ENCODE measurements at places on chromosomes 1 and 21.
A peak's percentile ranks its signal among the peaks of the same experiment; 100 is the strongest.

GRCh38 chr1:113830039-113830438 is 17.8 kb upstream of the RSBN1 start:
- no peak for DNase-seq

DNA sequence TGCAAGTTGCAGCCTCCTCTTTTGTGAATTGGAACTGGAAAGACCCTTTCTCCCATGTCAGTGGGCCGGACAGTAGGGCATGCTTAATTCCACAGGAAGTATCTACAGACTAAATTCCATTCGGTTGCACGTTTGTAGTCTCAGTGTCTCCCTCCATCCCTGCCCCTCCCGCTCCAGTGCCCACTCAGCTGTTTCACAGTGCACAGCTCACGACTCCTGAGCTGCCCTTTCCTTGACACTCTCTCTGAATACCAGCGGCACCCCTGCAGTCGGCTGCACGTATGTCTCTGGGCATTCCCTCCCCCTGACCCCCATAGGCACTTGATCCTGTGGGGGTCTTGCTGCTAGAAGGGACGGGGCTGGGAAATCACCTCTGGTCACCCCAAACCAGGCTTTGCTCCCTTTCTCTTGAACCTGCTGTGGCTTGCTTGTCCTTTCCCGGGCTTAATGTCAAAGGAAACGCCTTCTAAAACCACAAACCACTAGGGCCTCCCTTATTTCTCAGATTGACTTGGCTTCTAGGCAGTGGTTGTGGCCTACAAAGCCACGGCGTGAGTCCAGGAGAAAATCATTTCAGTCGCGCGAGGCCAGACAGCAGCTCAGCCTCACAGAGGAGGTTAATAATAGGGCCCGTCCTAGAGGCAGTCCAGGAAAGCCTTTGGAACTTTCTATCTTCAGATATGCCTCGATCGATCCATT is 365.3 kb upstream of the PROX1 start:
- DNase-seq, result no peak

DNA sequence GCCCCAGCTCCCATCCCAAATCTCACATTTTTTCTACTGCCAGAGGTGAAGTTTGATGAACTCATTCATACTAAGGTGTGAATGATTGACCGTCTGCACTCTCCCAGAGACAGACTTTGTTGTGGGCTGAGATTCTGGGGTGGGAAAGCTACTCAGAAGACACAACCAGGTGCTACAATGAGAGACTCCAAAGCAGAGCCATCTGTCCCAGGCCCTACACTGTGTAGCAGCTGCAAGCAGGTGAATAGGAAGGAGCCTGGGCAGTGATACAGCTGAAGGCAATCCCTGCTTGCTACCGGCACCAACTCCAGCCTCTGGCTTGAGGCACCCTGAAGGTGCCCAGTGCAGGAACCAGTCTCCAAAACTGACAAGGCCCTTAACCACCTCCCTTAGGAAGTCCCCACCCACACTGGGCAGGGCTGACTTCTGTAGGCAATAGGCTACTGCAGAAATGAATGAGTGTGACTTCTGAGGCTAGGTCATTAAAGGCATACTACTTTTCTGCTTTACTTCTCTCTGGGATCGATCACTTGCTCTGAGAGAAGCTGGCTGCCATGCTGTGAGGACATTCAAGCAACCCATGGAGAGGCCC is 79.7 kb upstream of the RUNX3 start:
- no peak for DNase-seq

- DNase-seq, result no peak
Measured at GRCh38 chr1:61330018-61330417, 247.7 kb downstream of the NFIA start.

GRCh38 chr1:200899451-200899915 is 4.8 kb downstream of the INAVA start:
- DNase-seq, result no peak

- no peak for DNase-seq
Measured at GRCh38 chr1:203754455-203754864, 10.5 kb upstream of the LAX1 start.

DNA sequence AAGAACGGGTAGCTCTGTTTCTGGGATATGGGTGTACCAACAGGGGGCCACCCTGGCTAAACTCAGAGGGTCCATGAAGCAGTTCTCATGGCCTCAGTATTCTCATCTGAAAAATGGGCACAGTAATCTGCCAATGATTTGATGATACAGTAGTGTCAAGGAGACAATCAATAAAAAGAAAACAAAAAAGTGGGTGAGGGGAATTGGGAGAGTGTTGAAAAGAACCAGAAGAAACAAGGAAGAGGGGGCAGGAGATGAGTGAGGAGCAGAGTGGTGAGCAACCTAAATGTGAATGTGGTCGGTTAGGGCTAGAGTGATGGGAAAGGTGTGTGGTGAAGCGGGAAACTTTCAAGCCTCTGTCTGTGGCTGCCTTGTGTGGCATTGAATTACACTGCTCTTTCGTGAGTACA is 2.0 kb downstream of the SLAMF7 start:
- DNase-seq, result peak; percentile 6

DNA sequence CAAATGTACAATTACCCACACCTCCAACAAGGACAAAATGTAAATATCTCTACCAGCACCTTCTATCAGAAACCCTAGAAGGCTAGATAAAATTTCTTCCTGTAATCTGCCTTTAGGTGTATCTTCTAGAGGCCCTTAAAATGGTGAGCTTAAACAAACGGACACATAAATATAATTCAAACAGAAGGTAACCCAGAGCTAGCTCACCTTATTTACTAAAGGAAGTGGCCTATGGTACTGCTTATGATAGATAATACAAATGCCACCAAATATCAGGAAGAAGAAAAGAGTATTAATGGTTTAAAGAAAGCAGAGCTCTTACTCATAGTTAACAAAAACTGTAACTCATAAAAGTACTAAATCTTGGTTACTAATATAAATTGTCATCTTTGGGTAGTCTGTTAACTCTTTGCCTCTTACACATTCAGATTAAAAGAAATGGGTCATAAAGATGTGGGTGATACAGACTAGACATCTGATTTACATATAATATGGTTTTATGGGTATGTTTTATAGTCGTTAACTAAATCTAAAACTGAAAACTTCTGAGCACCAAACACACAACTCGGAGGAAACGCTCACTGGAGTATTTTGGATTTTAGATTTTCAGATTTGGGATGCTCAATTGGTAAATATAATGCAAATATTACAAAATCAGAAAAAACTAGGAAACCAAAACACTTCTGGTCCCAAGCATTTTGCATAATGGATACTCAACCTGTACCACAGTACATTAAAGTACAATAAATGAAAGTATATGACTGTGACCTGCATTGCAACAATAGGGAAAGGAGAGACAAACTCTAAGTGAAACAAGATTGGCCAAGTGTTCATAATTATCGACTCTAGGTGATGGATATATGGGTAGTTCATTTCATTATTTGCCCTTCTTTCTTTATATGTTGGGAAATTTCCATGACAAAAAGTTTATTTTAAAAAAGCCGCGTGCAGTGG is 23.2 kb downstream of the TRIT1 start:
- no peak for DNase-seq

DNA sequence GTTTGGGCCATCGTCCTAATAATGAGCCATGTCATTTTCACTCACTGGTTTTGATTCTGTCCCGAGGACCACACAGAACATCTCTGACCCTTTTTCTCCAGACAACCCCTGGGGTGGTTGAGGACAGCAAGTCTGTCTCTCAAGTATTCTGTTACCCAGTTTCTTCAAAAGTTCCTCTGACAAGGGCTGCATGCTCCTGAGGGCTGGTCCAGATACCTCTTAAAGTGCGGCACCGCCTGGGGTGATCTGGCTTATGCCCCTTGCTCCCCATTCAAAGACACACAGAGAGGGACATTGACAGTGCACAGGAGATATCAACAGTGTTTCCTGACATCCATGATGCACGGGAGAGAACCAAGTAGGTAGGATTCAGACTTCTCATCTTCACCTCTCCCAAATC is 132.9 kb upstream of the EDN2 start:
- peak; percentile 40 for DNase-seq

GRCh38 chr1:6331543-6332273 is 61.9 kb downstream of the ACOT7 start:
- DNase-seq, result no peak

DNA sequence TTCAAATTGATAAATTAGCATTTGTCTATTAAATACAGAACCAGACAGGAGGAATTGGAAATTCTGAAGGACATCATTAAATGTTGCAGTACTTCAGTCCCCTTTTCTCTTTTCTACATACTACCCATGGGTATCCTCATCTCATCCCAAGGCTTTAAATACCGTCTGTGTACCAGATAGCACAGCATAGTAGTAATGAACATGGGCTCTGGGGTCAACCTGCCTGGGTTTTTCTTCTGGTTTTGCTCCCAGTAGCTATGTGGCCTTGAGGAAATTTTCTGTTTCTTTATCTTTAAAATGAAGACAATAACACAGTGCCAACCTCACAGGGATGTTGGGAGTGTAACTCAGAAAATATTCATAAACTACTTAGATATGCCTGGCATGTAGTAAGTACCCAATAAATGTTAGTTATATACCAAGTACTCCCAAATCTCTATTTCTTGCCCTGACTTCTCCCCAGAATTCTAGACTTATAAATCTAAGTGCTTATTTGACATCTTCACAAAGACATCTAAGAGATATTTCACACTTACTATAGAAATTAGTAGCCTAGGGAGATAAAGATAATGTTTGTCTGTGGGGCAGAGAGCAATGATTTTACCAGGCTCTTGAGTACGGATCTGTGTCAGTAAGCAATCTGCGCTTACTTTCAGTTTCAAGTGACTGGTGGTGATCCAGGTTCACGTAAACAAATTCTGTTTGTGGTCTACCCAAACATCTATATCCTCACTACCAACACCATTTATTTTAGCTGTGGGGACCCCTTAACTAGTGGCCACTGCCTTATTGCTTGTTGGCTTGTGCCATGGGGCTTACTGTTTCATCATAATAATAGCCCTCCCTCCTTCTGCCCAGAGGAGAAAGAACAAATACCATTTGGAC is 37.3 kb downstream of the VANGL2 start:
- DNase-seq, result no peak

- DNase-seq, result no peak
Measured at GRCh38 chr1:21664806-21665588, 4.2 kb downstream of the RAP1GAP start.

- no peak for DNase-seq
Measured at GRCh38 chr1:30319765-30320580, 403.4 kb downstream of the MATN1 start.

DNA sequence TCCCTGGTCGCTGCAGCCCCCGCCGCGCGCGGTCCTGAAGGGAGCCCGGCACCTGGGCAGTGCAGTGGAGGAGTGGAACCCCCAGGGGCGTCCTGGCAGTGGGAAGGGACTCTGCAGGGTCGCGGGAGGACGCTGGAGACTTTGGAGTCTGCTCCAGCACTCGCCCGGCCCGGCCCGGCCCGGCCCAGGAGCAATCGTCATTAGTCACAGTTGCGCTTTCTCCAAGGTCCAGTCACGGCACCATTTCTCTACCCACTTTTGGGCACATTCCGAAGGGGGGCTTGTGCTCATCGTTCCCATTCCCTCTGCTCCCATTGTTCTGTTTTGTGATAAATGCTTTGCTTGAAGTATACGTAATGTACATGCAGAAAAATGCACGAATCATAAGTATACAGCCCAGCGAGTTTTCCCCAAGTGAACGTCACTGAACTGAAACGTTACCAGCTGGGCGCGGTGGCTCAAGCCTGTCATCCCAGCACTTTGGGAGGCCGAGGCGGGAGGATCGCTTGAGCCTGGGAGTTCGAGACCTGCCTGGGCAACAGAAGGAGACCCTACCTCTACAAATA is 999 bp downstream of the THAP3 start:
- DNase-seq, result no peak

- no peak for DNase-seq
Measured at GRCh38 chr1:162130308-162130707, 60.8 kb downstream of the NOS1AP start.

- DNase-seq, result no peak
Measured at GRCh38 chr1:40897513-40897912, 35.4 kb upstream of the CITED4 start.

DNA sequence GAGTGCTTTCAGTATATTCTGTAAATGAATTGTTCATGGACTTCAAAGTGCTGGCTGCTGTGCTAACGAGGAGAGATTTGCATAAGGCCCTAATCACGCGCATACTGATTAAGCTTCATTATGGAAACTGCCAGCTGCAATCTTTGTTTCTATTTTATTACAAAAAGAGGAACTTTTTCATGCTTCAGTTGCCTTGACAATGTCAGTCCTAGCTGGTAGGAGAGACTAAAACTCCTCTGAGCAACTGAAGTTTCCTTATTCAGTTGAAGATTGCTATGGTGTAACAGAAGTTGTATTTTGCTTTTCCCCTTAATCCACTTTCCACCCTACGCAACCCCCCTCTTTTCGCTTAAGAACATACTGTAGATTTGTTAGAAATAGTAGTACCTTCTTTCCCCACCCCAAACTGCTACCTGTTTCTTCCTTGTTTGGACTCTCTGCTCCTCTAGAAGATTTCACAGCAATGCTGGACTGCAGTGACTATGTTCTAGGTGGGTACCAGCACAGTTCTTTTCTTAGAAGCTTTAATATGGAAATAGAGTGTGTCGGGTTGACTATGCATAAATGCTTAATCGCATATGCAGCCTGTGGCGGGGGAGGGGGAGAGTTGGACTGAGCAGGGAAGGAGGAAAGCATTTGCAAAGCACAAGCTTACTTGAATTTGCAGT is 108.3 kb downstream of the POU2F1 start:
- no peak for DNase-seq

GRCh38 chr1:153312570-153313186 is at the start of gene PGLYRP3:
PGLYRP3 (minus strand) TSS chr1:153312952; CDS start chr1:153310665, 2,287 bp downstream.
- DNase-seq, result no peak

DNA sequence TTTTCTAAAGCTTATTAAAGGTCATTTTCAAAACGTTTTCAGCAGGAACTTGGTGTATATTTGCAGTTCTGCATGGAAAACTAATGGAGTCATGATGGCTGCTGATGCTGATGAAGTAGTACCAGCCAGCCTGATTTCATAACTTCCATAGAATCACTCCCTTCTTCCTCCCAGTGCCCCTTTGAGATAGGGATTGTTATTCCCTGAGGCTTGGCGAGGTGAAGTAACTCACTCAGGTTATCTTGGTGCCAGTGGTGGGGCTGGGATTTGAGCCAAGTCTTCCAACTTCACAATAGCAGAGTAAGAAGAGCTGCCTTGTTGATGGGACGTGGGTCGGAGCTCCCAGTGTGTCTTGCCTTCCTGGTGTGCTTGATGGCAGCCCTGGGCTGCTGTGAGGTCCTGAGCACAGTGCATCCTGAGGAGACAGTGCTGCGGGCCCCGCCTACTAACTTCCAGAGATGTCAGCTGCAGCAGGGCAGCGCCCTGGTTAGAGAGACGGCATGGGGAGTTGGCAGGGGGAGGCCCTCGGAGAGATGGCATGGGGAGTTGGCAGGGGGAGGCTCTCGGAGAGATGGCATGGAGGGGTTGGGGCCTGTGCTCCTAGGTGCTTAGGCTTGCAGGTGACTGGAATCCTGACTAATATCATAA is 92.6 kb downstream of the PCBP3 start:
- no peak for DNase-seq

DNA sequence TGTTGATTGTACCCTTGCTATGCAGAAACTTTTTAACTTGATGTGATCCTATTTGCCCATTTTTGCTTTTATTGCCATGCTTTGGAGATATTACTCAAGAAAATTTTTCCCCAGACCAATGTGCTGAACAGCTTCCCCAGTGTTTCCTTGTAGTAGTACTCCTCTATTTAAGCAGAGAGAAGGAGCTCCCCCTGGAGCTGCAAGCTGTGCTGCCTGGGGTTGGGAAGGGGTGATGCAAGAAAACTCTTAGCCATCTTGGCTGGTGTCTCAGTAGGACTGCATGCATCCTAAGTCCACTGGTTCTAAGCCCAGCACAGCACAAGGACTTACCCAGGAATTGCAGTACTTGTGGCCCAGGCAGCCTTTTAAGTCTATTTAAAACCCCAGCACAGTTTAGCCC is 121.6 kb downstream of the NTMT2 start:
- no peak for DNase-seq
